ENCODE measurements at places on chromosomes 1 and 21.

- no peak for DNase-seq
Observed at GRCh38 chr1:227306689-227307088, 11.6 kb downstream of the CDC42BPA start.

DNA sequence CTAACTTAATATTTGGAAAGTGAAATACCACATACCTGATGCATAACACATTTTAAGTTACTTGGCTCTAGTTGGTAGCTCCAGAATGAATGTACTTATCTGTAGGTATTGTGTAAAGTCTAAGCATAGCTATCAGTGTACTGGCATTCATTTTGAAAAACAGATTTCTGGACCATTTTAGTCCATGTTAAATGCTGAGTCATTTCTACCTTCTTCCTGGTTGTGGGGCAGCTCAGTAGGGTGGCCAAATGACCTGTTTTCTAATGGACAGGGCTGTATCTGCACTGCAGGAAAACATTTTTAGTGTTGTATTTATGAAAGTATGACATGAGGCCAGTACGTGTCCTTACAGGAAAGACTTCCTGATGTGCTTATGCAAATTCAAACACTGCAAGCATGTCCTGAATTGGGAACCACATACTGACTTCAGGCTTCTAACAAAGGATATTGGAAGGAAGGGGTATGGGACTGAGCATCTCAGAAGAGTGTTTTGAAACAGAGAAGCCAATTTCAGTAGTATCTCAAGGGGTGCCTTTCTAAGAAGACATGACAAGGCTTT lies 300.3 kb upstream of the B3GALT2 start:
- DNase-seq, result no peak

GRCh38 chr1:29960156-29960755 lies 723.9 kb downstream of the PTPRU start:
- DNase-seq, result no peak

GRCh38 chr1:228963795-228964177 lies 228.5 kb downstream of the RHOU start:
- no peak for DNase-seq

- DNase-seq, result no peak
Observed at GRCh38 chr21:32403201-32403777, 9.2 kb upstream of the EVA1C start.

DNA sequence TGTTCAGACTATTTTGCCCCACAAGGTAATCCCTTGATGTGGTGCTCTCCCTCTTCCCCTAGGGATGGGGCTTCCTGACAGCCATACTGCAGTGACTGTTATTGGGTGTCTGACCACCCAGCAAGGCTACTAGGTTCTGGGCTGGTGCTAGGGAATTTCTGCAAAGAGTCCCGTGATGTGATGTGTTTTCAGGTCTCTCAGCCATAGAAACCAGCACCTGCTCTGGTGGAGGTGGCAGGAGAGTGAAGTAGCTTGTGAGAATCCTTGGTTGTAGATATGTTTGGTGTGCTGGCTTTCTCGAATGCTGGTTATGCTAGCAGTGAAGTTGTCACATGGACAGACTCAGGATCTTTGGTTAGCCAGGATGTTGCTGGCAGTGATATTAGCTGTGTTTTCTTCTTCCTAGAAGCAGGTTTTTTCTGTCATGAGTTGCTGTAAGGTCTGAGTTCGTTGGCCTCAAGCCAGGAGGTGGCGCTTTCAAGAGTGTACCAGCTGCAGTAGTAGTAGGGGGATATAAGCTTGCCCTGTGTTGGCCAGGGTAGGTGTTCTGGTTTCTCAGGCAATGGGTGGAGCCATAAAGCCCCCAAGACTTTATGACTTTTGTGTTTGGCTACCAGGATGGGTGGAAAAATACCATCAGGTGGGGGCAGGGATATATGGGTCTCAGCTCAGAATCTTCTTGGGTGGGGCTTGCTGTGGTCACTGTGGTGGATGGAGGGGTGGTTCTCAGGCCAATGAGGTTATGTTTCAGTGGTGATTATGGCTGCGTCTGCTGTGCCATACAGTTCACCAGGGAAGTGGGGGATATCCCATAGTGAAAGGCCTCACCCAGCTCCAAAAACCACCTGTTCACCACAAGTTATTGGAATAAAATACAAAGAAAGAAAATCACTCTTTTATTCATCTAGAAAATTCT lies 1112.3 kb downstream of the KCNT2 start:
- DNase-seq, result no peak
